ENCODE measurements at places on chromosomes 12 and 14.
A peak's percentile ranks its signal among the peaks of the same experiment; 100 is the strongest.

DNA sequence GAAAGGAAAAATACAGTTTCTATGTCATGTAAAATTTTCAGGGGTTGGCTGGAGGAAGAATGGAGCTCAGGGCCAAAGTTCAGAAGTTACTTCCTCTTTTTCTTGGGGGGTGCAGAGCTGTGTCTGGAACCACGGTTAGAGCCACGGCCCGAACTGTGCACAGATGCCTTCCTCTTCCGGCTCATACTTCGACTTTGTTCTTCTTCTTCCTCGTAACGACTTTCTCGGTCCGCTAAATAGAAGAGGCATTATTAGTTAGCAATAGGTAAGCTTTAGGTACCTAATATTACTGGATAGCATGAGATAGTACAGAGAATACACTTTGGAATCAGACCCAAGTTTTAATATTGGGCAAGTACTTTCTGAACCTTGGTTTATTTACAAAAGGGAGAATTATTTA lies 31.2 kb downstream of the SUPT16H start:
- peak; percentile 81 for DNase-seq

- no peak for DNase-seq
These were observed 527 bp downstream of the CAMKK2 start for GRCh38 chr12:121295746-121296617.

DNA sequence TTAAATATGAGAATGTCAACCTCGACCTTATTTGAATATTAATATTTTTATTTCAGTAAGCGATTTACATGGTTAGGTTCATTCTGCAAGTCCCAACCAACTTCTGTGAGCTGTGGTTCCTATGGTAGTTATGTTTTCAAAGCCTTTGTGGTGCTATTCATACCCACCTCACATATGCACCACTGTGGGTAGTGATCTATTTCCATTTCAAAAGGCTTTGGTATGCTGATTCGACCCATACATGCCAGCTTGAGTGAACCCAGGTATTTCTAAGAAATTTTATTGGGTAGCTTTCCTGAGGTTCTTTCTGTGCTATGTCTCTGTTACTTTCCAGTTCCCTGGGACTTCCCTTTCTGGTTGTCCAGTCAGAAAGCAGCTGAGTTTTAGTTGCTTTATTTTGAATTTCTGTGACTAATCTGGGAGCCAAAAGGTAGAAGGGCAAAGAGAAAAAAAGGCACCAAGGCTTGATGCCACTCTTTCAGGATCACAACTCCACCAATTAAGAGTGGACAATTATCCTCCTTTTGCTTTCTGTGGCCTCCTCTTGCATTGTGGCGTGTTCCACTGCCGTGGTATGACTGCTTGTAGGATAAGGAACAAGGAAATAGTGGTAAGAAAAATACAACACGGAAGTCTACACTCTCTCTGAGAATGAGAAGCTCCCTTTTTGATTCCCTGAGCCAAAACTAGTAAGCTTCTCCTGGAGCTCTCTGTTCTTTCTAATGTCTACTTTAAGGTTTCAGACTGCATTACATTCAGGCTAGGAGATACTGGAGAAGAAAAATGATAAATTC lies 729.1 kb downstream of the NOVA1 start:
- DNase-seq, result no peak

GRCh38 chr14:89165189-89166181 lies 251.5 kb downstream of the FOXN3 start:
- peak; percentile 57 for DNase-seq

GRCh38 chr12:1912580-1913376 lies 5.7 kb downstream of the CACNA2D4 start:
- no peak for DNase-seq

GRCh38 chr14:102883089-102883541 lies 39.3 kb upstream of the AMN start:
- DNase-seq, result no peak

DNA sequence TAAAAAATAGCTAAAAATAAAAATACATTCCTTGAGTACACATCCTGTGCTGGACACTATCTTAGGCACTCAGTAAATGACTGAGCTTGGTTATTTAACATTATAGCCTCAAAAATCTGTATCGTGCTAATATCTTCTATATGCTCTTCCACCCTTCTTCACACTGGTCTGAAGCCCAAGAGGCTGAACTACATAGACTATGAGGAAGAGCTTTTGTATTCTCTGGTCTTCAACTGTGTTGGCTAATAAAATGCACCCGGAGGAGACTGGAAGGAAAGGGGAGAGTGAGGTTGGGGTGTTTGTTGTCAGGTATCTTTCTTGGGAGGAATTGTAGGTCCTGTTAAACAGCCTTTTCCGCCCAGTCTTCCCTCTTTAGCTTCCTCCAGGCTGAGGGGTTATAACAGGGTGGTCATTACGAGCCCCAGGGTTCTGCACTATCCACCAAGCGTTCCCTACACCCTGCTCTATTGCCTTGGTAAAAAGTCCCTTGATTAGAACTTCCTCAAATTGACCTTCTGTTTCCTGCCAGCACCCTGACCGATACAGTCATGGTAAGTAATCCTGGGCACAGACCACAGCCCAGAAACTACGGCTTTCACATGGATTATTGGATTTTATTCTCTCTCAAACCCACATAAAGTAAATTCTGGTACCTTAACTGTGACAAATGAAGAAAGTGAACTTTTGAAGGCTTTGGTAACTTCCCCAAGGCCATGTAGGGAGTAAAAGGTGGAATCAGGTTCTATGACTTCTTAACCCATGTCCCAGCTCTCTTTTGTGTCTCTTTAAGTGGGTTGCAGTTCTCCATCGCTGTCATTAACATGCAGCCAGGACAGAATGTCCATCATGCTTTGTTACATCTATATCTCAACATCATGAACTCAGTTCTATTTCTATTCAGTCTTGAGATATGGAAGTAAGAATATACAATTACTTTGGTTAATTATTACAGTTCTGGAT lies 71.3 kb downstream of the PTHLH start:
- DNase-seq, result peak; percentile 15

DNA sequence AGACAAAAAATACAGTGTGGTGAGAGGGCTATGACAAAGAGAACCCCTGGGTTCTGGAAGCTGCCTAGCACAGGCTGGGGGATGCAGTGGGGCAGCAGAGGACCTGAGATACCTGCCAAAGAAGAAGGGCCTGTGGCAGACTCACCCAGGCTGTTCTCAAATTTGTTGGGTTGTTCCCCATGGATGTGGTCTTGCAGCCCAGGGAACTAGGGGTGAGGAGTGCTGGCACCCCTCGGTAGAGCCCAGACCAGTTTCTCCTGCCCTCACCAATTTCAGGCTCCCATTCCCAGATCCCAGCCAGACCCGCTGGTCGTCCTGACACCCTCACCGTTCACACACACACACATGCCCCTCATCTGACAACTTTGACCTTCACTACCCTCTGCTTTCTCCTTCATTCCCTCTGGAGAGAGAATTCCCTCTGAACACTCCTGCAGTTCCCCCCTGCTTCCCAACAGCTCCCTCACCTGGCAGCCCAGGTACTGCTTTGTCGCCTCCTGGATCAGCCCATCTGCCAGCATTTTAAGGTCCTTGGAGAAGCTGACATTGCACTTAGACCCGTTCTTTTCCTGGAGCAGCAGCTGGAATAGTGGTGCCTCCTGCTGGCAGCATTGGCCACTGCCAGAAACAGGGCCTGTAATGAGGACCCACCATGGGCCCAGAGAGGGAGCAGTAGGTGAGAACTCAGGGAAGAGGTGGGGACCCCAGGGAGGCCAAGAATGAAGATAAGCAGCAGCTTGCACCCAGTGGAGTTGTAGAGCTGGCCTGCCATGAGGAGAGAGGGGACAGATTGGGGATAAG lies 5.9 kb upstream of the GDF11 start:
- peak; percentile 70 for DNase-seq

GRCh38 chr14:68492381-68493151 lies 300.3 kb downstream of the ZFP36L1 start:
- no peak for DNase-seq

GRCh38 chr12:83818881-83819280 lies 1093.7 kb downstream of the SLC6A15 start:
- DNase-seq, result no peak

GRCh38 chr12:132354211-132354981 lies 25.0 kb upstream of the GALNT9 start:
- no peak for DNase-seq

DNA sequence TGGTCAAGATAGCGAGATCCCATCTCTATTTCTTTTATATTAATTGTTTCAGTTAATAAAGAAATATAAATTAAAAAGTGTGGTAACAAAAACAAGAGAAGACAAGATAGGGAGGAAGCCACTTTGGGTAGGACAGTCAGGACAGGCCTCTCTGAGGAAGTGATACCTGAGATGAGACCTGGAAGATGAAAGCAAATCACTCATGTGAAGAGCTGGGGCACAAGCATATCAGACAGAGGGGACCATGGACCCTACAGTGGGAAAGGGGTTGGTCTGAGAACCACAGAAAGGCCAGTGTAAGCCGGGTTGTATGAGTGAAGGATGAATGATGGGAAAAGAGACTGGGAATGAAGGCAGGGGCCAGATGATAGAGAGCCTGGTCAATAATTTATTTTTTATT lies 1.8 kb upstream of the MED6 start:
- DNase-seq, result peak; percentile 23

DNA sequence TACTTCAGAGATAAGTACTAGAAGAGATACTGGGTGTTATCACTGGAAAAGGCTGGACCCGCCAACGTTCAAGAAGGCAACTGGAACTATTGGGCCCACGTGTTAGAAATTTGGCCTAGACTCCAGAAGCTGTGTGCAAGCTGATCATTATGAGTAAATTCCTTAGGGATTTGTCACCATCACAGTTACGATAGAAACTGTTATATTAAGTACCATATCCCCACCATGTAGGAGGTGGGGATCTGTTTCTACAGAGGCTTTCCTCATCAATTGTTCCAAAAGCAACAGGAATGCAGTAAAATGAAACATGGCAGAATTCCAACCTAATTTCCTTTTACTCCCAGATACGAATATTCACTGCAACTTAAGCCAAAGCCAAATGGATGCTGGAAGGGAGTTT lies 170.7 kb downstream of the NOVA1 start:
- DNase-seq, result no peak

- DNase-seq, result peak; percentile 76
These were observed 23.6 kb downstream of the HSP90AA1 start for GRCh38 chr14:102063109-102063807.

DNA sequence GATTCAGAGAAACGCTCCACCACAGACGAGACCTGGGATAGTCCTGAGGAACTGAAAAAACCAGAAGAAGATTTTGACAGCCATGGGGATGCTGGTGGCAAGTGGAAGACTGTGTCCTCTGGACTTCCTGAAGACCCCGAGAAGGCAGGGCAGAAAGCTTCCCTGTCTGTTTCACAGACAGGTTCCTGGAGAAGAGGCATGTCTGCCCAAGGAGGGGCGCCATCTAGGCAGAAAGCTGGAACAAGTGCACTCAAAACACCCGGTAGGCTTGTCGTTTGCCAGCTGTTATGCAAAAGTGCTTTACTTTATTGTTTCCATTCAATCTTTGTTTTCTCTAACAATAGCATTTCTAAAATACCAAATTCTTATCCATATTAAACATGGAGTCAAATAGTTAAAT lies 287.3 kb downstream of the NAV3 start:
- no peak for DNase-seq

- no peak for DNase-seq
These were observed 35.8 kb downstream of the VEZT start for GRCh38 chr12:95253386-95253785.

Measured in B cell (primary cell).